Activated CD8-positive, alpha-beta memory T cell treated with anti-CD3 and anti-CD28 coated beads for 48 hours (primary cell): ENCODE measurements at places on chromosomes 3 and 15.

GRCh38 chr3:58350627-58351013 lies 17.9 kb downstream of the PXK start:
- DNase-seq: no peak

GRCh38 chr3:108300103-108300849 lies 3.9 kb downstream of the HHLA2 start:
- no peak for DNase-seq

GRCh38 chr3:170162052-170162451 lies 19.5 kb downstream of the PHC3 start:
- DNase-seq: no peak

DNA sequence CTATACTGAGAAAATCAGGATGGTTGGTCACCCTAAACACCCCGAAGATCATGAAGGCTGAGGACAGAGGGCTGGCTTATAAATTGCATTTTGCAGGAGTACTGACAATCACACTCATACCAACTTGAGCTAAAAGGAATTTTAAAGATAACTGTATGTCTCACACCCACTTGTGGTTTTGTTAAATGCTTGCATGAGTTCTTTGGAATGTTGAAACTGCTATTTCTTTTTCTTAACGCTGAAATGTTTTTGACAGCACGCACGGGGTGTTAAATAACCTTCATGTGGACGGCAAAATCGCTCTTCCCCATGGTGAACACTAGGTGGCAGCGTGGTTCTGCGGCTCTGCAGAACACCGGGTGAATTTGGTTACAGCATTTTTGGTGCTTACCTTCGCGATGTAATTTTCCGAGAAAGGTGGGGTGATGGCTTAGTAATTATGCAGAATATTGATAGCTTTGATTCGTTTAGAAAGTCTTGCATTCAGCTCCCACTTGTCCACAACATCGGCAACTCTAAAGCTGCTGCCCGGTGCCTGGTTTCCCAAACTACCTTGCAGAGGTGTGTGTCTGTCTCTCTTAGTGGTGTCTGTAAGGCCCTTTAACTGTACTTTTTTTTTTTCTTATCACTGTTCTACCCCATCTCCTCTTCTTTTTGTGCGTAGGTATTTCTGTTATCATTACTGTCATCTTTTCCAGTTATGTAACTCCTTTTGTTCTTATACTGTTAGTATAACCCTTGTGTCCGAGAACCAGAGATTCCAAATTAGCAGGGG lies 51.7 kb downstream of the ARNT2 start:
- DNase-seq: no peak

- no peak for DNase-seq
Observed at GRCh38 chr3:131716007-131716406, 213.2 kb upstream of the MRPL3 start.

- no peak for DNase-seq
Observed at GRCh38 chr3:38878646-38879045, 62.6 kb upstream of the SCN10A start.

DNA sequence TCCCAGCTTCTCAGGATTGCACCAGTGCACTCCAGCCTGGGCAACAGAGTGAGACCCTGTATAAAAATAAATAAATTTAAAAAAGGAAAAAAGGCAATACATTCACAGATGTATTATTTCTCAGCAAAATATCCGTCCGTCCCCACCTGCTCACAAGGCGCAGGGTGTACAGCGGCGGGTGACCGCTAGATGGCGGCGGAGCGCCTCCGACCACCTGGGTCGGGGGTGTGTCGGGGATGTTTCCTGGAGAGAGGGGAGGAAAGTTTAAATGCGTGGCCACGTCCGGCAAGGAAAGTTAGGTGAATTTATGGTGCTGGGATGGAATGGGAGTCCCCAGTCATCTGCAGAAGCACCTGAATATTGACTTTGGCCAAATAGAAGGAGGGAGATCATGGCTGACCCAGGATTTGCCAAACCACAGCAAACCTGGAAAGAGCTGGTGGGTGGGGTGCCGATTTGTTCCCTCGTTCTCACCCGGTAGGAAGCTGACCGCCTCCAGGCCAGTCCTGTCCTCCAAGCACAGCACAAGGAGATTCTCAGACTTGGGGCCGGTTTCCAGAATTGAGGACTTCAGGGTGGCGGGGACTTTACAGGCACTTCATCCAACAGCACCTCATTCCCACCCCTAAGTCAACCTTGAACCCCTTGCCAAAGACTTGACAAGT lies 88.3 kb downstream of the TMEM266 start:
- peak; percentile 62 for DNase-seq

DNA sequence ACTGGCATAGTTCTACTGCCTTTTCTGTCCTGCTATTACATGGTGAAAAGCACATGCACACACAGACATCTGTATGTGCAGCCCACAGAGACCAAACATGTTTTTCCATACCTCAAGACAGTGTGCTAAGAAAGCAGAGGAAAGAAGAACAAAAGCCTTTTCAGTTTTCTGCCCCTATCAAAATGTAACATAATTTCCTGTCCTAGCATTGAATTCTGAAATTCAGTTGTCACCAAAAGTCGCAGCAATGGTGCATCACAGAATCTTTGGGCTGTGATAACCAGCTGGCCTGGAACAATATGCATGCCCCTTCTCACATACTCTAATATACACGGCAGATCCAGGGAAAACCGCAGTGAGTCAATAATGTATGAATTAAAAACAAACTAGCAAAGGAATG lies 153.8 kb upstream of the RAP2B start:
- DNase-seq: no peak

DNA sequence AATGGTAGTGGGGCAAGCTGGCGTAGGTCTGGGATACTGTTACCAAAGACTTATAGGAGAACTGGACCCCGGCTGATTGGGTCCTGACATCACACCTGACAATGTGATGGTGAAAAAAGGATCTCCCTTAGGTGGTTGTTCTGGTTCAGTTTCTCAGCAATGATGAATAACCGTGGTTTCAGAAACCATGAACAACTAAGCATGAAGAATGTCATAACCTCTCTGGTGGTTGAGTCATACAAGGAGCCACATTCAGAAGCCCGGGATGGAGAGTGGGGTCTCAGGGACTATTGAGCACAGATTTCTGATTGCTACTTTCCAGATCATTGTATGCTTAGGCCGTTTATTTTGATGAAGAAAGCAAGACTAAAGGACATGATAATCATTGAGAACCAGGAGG lies 17.4 kb downstream of the GPR160 start:
- DNase-seq: no peak

- DNase-seq: no peak
Observed at GRCh38 chr3:71168121-71168721, 415.3 kb downstream of the FOXP1 start.

DNA sequence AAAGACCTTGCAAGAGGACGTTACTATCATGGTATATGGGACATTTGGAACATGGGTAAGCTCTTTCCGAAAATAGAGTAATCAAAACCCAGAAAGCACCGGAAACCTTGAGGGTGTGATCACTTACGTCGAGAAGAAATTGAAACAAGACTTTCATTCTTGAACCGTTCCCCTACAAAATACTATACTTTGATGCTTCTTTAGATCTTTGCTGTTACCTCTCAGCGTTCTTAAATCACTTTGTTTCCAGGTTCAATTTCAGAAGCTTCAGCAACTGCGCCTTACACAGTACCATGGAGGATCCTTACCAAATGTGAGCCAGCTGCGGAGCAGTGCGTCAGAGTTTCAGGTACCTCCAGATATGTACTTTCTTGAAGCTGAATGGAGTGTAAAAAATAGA lies 10.1 kb downstream of the CRTC3 start:
- DNase-seq: no peak

GRCh38 chr15:98807262-98807661 lies 158.9 kb downstream of the IGF1R start:
- no peak for DNase-seq

GRCh38 chr3:187831125-187832051 lies 86.1 kb upstream of the BCL6 start:
- DNase-seq: no peak

DNA sequence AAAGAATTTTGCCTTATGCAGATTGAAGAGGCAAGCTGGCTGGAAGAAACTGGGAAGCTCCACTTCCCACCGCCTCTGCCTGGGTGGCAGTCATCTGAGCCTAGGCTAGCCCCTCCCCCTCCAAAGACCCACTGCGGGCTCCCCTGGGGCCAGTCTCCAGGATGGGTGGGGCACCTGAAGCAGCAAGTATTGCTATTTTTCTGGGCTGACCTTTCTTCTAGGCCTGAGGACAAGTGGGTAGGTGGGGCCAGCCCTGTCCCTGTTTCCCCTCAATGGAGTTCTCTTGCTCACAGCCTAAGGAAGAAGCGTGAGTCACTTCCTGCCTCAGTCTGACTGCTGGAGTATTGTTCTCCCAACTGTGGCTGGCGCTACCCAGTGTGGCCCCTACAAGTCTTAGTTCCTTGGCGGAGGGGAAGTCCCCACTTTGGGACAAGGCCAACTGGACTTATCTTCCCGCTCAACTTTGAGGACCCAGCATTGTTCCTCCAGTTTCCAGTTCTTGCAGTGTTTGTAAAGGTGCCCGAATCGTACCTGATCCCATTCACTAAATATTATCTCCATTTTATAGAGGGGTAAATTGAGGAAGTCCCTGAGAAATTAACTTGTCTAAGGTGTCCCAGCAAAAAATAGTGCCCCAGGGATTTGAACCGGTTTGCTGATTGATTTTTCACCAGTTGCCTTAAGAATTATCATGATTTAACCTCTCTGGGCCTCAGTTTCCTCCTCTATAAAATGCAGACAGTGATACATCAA lies 1.4 kb downstream of the FURIN start:
- no peak for DNase-seq

GRCh38 chr3:168467115-168467714 lies 371.5 kb upstream of the GOLIM4 start:
- DNase-seq: no peak

DNA sequence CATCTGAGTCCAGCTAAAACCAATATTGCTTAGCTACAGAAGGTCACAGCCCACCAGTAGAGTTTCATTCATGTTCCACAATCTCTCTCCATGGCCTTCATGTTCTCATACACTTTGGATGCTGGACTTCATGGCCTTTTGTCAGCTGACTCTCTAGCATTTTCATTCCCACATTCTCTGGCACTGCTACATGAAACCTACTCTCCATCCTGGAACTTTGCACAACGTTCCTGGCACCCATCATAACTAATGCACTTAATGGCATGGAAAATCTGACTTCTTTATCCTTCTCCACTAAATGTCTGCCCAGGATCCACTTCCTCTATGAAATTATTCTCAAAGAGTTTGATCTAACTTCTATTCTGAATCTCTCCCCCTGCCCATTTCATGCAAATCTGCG lies 56.9 kb downstream of the SLC9A9 start:
- DNase-seq: no peak

DNA sequence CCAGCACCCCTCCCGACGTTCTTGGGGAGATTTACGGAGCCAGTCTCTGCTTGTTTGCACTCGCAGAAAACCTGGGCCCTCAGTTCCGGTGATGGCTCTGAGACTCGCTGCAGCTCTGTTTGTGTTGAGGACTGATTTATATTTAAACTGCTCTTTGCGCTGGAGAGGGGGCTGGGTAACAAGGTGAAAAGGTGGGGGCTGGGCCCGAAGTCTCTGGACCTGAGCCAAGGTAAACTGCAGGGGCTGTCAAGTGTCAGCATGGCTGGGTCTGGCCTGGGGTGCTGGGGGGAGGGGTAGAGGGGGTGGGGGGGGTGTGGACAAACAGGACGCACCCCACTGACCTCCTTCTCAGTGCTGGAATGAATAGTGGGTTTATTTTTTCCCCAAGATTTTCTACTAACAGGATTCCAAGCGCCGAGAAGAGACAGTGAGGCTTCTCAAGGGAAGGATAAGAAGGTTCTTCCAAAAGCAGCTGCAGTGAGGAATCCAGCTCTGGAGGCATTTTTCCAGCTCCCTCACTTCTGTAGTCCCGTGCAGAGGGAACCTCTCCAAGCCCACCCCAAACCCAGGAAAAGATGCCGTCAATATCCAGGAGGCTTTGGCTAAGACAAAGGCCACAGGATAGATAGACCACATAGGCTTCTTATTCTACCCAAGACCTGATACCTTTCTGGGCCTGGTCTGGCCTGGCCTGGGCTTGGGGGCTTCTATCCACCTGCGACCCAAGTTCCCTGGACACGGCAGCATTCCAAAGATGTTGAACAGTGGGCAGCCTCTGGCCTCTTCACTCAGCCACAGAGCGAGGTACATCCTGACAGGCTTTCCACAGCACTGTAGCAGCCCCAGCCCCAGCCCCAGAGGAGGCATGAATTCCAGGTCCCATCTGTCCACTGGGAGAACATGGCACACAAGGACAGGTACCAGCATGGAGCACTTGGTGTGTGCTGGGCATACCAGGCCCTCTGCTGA lies 938 bp upstream of the SLCO2A1 start:
- DNase-seq: no peak

GRCh38 chr3:172076212-172076611 lies 36.8 kb downstream of the FNDC3B start:
- DNase-seq: no peak

- no peak for DNase-seq
Observed at GRCh38 chr15:58908550-58909309, 24.7 kb downstream of the SLTM start.

GRCh38 chr3:181265750-181266333 lies 276.3 kb upstream of the DNAJC19 start:
- DNase-seq: no peak

DNA sequence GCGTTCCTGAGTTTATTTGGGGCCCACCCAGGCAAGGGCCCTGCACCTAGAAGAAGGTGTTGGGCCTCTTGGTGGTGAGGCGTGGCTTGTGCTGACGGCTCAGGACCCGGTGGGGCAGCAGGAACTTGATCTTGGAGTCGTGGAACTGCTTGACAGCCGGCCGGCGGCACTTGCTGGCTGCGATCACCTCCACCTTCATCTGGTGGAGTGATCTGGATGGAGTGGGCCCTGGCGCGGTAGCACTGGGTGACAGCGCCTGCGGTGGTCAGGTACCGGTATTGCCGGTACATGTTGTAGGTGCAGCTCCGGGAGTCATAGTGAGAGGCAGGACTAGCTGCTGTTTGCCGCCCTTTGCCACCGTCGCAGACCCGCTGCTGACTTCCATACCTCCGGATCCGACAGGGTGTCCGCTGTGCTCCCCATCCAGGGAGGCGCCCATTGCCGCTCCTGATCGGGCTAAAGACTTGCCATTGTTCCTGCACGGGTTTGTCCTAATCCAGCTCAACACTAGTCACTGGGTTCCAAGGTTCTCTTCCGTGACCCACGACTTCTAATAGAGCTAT lies 136.8 kb downstream of the ANO10 start:
- DNase-seq: no peak

DNA sequence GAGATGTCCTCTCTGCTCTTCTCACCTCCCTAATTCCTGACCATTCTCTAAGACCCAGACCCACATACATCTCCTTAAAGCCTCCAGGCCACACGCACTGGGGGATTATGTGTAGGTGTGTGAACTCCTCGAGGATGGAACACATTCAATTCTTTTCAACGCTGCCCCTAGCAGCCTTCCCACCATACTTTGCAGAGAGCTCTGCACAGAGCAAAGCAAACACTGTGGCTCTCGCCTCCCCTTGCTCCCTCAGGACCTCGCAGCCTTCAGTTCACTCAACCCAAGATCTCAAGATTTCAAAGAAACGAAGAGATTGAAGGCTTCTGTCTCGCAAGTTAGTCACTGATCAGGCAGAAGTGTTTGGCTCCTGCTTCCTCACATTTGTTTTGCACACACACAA lies 6.0 kb downstream of the ACTC1 start:
- no peak for DNase-seq
